ENCODE measurements at places on chromosomes 7 and 10. TPM values are rescaled to one million over a fixed set of nuclear protein-coding genes. Genes with fewer than 3 reads are reported as not detected.

The TMEM196 gene
- not detected for total RNA-seq

The TWIST1 gene
- total RNA-seq: not detected

The SPDYE5 gene
- 0.16 TPM for total RNA-seq

The AS3MT gene
- total RNA-seq: not detected

The GPRIN2 gene
- total RNA-seq: not detected

The MYH16 gene
- total RNA-seq: 0.11 TPM

The CADPS2 gene
- total RNA-seq: 22.6 TPM

The EXOC6 gene
- 108 TPM for total RNA-seq

DNA sequence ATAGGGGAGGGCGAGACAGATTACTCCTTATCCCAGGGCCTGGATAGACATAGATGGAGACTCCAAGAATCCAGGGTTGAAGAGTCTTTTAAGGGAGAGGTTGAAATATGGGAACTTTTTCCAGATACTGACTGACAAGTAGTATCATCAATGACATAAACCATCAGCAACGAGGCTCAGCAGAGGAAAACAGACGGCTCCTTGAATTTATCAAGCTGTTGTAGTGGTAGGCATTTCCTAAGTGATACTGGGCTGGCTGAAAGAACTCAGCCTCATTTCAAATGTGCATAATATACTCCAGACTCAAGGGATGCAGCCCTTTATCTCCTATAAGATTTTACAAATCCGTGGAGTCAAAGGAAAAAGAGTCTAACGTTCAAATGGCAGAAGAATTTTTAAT is 150.5 kb downstream of the FANK1 start:
- no peak for DNase-seq

- no peak for DNase-seq
These were observed 17.8 kb upstream of the REEP3 start for GRCh38 chr10:63503395-63503794.

DNA sequence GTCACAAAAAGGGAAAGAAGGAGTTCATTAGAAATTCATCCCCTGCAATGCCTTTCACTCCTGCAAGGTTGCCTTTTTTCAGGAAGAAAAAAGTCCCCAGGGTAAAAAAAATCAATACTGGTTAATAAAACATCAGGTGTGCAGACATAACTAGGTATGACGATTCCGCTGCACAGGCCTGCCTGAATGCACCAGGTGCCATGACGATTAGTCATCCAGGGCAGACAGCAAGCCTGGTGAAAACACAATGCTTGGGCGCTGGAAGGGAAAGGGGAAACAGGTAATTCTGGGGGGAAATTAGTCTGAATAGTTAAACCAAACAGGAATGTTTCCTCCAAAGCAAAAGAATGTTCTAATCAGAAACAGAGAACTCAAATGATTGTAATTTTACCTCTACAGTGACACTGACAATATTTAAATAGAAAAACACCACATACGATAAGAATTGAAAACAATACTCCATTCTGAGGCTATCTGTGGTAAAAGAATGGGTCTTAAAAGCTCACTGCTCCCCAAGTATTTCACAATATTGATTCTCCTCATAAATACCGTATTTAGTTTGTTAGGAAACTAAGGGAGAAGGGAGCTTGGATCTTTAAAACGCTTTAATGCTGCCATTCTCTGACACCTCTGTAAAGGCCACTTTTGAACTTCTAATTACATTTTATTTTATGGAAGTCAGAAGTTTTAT is 45.2 kb downstream of the VPS41 start:
- peak; percentile 25 for DNase-seq

- DNase-seq: peak; percentile 74
These were observed 174.8 kb downstream of the KIAA1217 start for GRCh38 chr10:24383681-24384106.

GRCh38 chr10:11224792-11225416 is 207.2 kb downstream of the CELF2 start:
- DNase-seq: no peak

DNA sequence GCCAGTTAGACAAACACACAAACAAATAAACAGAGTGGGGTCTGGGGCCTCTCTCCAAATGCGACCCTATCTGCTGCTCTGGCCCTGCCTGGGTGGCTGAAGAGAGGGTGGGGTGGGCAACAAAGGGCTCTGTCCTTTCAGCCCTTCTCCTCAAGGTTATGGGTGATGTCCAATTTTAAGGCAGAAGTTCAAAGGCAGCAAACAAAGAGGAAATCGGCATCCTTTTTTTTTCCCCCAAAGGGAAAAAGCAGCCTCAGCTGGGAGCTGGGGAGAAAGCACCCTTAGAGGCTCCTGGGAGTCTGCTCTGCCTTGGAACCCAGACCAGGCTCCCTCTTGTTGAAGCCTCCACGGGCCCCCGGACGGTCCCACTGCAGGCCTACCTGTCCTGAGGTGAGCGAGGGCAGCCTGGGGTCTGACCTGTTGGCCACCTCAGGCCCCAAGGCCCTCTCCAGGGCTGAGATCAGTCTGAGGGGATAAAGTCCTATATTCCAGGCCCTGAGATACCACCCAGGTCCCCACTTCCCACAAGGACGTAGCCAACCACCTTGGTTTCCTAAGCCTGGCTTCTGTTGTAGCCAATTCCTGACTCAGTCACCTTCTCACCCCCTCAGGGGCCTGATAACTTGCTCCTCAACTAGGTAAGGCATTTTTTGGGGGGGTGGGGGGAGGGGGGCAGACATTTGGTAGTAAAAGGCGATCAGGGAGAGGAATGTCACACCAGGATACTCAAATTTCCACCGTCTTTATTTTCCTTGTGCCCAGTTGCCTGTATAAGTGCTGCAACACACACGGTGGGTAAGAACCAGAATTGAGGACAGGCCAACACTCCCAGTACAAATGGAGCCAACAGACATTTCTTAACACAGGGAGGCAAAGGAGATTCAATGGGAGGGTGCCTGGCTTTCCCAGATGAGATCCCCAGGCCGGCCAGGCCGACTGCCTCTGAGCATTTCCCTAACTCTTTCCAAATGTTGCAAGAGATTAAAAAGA is 4.3 kb downstream of the HOXA11 start:
- peak; percentile 11 for DNase-seq

- DNase-seq: no peak
These were observed 132.0 kb upstream of the STK17A start for GRCh38 chr7:43450894-43451293.

GRCh38 chr7:52726493-52726892 is 308.9 kb upstream of the POM121L12 start:
- DNase-seq: no peak

- DNase-seq: peak; percentile 30
These were observed 75.8 kb upstream of the PARD3 start for GRCh38 chr10:34890939-34891338.

GRCh38 chr7:55977831-55978230 is 13.4 kb downstream of the NIPSNAP2 start:
- peak; percentile 94 for DNase-seq

DNA sequence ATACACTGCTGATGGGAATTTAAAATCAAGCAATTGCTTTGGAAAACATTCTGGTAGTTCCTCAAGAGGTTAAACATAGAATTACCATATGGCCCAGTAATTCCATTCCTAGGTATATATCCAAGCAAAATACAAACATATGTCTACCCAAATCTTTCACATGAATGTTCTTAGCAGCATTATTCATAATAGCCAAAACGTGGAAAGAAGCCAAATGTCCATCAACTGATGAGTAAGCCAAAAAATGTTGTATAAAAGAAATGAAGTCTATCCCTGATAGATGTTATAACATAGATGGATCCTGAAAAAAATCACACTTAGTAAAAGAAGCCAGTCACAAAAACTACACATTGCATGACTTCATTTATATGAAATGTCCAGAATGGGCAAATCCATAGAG is 893.0 kb downstream of the SORCS3 start:
- no peak for DNase-seq

DNA sequence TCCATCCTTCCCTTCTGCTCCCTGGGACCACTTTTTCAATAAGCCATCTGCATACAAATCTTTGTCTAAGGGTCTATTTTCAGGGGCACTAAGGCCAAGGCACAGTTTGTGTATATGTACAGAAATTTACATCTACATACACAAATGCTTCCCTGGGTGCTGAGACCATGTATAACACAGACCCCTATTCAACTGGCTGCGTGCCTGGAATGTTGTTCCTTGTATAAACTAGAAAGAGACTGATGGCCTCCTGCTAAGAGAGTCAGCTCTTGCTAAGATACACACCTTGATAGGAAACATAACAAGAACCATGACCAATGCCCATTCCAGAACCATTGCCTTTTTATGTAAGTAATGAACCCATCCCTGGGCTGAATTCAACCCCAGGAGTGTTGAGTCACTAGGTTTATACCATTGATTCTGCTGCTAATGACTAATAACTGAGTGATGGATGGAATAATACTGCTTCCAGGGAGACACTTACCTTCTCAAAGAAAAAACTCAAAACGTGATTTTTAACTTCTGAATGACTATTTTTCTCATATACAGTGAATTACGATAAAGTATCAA is 290.7 kb downstream of the FGFR2 start:
- DNase-seq: no peak

DNA sequence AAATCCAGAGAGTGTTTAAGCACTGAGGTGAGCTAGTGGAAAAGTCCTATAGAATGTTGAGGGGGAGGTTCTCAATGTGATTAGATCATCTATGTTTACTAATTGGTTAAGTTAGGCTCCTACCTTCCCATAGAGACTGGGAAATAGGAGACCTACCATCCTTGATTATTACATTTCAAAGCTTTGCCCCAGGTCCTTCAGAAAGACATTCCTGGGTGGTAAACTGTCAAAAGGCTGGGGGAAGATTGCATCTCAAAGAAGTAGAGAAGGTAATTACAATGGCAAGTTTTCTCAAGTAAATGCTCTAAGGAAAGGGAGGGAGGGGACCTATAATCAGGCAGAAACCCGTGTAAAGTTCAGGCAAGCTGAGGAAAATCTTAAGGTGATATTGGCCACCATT is 247.8 kb upstream of the SMIM30 start:
- no peak for DNase-seq

DNA sequence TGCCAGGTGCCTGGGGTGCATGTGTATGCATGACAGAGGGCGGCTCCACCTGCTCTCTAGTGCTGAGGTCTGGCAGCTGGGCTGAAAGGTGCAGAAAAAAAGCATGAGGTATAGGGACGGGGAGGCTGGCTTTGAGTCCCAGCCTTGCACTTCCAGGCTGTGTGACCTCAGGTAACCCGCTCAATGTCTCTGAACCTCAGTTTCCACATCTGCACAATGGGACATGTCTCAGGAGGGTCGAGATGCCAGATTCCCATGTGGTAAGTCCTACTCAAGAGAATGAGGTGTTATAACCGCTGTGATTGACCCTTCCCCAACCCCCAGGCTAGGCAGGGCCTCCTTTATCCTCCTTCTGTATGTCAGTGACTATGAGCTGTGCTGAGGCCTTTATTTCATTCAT is 48.8 kb downstream of the ARHGAP22 start:
- DNase-seq: no peak

DNA sequence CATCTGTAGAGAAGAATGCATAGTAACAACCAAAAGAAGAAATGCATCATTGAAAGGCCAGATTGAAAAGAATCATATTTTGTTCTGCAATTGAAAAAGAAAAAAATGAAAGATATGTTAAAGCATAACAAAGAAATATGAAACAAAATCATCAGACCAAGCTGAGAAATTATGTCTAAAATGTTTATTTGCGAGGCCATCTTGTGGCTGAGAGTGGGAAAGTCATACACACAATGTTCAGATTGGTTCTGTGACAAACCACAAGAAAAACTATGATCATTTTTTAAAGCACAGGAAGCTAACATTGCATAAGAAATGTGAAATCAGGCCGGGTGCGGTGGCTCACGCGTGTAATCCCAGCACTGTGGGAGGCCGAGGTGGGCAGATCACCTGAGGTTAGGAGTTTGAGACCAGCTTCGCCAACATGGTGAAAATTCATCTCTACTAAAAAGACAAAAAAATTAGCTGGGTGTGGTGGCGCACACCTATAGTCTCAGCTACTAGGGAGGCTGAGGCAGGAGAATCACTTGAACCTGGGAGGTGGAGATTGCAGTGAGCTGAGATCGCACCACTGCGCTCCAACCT is 36.6 kb downstream of the ABCB5 start:
- peak; percentile 50 for DNase-seq

- DNase-seq: no peak
These were observed 202.9 kb downstream of the DKK1 start for GRCh38 chr10:52517012-52517411.

DNA sequence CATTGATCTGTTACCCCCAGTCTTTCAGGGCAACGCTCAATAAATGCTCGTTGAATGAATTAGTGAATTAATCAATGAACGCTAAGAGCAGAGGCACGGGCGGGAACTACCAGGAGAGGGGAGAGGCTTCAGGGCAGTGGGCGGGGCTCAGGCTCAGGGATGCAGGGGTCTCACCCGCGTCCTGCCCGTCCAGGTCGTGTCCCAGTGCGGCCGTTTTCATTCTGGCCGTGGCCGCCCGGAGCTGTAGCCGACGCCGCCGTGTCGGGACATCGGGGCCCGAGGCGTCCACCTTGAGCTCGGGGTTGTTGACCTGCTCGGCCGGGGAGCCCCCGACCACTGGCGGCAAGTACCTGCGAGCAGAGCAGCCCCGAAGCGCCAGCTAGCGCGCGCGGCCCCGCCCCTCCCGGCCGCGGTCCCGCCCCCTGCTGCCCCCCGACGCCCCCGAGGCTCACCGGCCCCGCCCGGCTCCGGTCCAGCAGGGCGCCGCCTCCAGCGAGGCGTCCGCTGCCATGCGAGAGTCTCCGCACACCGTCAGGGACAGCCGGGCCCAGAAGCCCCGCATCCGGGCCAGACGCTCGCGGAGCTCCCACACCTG is 2.8 kb upstream of the GAL3ST4 start:
- DNase-seq: no peak

DNA sequence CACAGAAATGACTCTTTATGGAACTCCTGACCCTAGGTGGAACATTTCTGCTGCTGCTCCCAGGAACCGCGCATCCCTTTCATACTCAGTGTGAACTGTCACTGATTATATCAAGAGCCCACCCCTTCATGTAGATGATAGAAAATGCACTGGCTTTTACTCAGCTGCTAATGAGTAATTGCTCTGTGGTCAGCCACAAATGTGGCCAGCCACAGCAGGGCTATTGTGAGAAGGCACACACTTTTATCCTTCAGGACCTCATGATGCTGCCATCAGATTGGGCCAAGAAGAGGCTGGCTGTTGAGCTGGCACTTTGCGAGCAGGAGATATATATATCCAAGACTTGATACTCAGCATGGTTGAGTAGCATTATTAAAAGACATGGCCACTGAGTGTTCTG is 124.7 kb downstream of the CFAP58 start:
- no peak for DNase-seq

- DNase-seq: no peak
These were observed 51.8 kb downstream of the HERC4 start for GRCh38 chr10:68023292-68023691.

- DNase-seq: no peak
These were observed 18.7 kb downstream of the ECHDC3 start for GRCh38 chr10:11760861-11761260.
